HS-27A (cell line): ENCODE measurements at places on chromosomes 2 and 18.

DNA sequence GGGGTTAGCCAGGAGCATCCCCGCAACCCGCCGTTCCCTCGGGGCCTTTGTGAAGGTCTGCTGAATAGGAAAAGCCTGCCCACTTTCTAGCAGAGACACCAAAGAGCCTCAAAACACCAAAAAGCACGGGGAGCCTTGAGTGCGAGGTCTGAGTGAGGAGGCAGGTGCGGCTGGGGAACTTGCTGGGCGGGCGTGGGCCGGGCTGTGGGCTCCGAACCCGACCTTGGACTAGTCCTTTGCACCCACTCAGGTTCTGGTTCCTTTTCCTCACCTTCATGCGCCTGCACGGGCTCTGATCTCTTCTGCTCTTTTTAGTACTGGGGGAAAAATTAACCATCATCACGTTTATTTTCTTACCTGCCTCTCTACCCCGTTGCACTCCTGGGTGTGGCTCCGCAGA is 19.9 kb downstream of the APCDD1 start:
- no peak for DNase-seq

GRCh38 chr2:52343706-52344266 is 1311.9 kb upstream of the NRXN1 start:
- DNase-seq: no peak

DNA sequence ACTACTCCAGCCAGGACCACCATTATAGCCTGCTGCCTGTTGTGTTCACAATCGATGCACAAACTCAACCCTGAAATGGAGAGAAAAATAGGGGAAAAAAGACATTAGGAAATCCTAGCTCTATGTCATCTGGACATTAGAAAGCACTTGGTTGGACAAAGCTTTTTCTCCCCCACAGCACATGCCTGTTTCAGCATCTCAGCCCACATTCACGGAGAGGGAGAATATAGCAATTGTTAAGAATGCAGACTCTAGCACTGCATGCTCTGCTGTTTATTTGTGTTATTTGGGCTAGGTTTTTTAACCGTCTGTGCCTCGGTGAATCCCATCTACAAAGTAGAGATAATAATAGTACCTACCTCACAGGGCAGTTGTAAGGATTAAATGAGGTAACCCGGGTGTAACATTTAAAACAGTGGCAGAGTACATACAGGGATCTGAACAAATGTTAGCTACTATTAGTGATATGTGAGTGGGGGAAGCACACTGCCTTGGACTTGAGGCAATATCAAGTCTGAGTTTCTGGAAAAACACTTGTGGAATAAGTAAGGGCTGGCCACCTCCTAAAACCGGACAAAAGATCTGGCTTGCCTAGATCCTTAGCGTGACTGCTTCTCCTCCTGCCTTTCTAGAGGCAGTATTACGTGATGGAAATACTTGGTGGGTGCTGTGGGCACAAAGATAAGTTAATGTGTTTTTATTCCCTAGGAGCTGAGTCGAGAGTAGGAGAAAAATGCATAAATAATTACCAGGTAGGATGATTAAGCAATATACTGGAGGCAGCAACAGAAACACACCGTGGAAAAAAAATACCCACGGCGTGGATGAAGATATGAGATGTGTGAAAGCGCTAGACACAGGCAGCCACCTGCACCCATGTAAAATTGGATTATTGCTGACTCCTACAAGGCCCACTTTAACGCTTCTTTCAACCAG is 1.0 kb upstream of the PPP1CB start:
- DNase-seq: no peak

GRCh38 chr18:35740656-35741055 is 159.1 kb downstream of the GALNT1 start:
- DNase-seq: no peak

DNA sequence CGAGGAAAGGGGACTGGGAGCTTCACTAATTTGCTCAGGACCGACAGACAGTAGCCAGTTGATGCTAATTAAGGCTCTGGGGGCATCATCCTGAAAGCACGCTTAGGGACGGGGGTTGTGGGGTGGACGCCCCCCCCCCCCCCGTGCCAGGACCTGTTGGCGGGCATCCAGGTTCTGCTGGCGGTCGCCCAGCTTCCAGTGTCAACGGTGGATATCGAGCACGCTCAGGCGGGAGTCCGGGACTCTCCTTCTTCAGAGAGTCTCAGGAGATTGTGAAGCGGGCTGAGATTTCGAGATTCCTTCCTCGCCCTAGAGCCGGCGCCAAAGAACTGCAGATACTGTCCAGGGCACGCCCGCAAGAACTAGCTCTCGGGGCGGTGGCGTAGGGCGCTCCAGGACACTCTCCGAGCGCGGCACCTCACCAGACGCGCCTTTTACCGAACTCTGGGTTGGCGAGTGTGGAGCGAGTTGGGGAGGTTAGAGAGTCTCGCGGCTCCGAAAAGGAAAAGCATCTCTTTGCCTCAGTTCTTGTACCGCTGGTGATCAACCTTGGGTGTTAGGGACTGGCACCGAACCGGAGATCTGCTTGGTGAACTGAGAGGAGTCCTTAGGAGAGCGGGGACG is 5.6 kb downstream of the RAX start:
- no peak for DNase-seq
